ENCODE measurements at places on chromosomes 16 and 17.

DNA sequence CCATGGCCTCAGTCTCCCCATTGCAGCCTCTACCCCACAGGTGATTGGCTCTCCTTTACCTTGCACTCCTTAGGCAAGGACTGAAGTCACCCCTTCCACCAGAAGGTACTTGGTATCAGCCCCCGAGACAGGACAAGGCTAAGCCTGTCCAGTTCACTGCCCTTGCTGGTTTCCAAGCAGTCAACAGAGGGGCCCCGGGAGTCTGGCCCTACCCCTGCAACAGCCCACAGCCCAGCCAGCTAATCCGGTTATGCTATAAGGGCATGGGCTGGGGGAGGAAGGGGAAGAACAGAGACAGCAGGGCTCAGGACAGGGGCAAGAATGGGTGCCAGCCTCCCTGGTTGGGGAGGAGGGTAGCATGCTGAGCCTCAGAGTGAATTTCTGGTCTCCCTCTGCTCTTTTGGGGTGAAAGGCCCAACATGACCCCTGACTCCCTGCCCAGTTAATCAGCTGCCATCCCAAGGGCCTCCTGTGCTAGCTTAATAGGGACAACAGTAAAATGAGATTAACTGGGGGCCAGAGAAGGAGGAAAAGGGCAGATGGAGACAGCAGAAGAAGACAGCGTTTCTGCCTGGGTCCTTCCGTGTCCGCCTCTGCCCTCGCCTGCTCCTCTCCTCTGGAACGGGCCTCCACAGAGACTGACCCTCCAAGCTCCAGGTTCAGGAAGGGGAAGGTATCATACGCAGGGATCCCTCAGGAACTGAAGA is 10.7 kb downstream of the DLG4 start:
- no peak for DNase-seq

- no peak for DNase-seq
Measured at GRCh38 chr16:58249388-58249779, 45.4 kb downstream of the PRSS54 start.

- peak; percentile 87 for DNase-seq
Measured at GRCh38 chr17:17206124-17206912, at the start of gene PLD6. Gene PLD6 (minus strand): TSS chr17:17206333. CDS start chr17:17206286, 47 bp downstream.

- DNase-seq, result no peak
Measured at GRCh38 chr17:32689348-32689747, 187.6 kb downstream of the MYO1D start.

Measured in breast epithelium (tissue), 4 donors.